ENCODE measurements at places on chromosomes 2 and 18.
A peak's percentile ranks its signal among the peaks of the same experiment; 100 is the strongest.

DNA sequence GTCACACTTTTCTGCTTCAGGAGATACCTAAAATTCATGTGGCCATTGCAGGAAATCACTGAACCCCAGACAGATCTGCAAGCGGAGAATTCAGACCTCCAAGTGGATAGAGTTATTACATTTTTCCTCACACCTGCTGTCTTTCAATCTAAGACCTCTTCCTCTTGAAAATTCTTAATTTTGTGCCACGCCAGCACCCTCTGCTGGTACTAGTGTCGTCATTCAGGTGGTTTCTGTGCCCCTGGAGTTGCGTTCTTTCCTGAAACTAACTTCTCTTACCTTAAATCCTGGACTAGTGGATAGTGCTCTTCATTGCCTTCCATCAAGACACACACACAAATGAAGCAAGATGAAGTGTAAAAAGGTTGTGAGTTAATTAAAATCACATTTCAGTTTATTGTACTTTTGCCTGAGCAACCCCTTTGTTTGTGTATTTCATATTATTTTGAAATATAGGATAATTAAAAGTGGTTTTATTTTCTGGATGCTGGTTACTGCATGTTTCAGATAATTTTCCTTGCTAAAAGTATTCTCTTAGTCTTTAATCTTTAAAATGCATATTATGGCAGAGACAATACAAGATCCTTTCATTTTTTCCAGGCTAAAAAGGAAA is 1.6 kb upstream of the DNER start:
- peak; percentile 53 for DNase-seq

GRCh38 chr2:9306911-9307310 is 100.3 kb downstream of the ASAP2 start:
- no peak for DNase-seq

- no peak for DNase-seq
Observed at GRCh38 chr2:38620282-38620977, 17.7 kb upstream of the HNRNPLL start.

GRCh38 chr2:151289972-151290866 is 751 bp upstream of the NMI start:
- DNase-seq, result no peak

- DNase-seq, result no peak
Observed at GRCh38 chr2:108586631-108587030, 52.4 kb downstream of the LIMS1 start.

GRCh38 chr2:74851191-74851566 is 17.3 kb downstream of the HK2 start:
- DNase-seq, result peak; percentile 72

DNA sequence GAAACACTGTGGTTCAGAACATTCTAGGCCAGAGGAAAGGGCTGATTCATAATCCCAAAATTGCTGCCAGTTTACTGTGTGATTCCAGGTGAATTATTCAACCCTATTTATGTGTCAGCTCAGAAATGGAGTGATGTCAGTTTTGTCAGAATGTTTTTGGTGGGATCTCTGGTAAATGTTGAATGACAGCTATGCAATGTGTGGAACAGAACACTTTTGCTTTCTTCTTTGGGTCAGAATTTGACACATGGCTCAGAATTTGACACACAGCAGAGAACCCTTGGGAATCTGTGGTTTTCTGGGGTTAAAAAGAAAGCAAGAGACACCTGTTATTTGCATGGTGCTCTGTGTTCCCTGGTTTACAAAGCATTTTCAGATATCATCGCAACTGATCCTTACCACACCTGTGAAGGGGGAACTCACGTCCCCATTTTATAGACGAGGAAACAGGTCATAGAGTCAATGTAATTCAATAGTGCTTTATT is 1.6 kb upstream of the MTA3 start:
- no peak for DNase-seq

DNA sequence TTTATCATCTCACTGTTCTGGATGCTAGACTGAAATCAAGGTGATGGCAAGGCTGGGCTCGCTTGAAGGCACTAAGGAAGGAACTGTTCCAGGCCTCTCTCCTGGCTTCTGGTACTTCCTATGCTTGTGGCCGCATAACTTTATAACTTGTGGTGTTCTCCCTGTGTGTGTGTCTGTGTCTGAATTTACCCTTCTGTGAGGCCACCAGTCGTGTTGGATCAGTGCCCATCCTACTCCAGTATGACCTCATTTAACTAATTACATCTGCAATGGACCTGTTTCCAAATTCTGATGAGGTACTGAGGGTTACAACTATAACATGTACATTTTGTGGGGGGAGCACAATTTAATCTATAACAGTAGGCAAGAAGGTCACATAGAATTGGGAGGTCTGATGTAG is 41.6 kb downstream of the LYPD6B start:
- DNase-seq, result no peak

GRCh38 chr2:88530081-88530480 is 77.6 kb upstream of the FOXI3 start:
- DNase-seq, result no peak

GRCh38 chr18:26540043-26540628 is 8.2 kb downstream of the KCTD1 start:
- no peak for DNase-seq

DNA sequence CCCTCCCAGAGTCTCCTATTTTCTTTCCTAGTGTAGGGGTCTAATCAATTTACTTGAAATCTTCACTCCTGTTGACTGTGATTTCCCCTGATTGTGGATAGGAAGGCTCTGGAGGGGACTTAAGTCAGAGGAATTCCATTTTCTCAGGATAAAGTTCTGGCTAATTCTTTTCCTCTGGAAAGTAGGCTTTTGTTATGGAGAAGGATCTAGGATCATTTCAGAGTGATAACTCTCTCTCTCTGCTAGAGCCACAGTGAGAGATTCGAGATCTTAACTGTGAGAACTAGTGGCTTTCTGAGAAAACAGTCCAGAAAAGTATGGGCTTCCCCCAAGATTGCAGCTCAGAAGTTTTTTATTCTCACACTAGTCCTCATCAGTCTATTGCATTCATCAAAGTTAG is 163.9 kb upstream of the TFPI start:
- DNase-seq, result no peak

GRCh38 chr2:126343136-126343535 is 312.8 kb upstream of the GYPC start:
- DNase-seq, result no peak

DNA sequence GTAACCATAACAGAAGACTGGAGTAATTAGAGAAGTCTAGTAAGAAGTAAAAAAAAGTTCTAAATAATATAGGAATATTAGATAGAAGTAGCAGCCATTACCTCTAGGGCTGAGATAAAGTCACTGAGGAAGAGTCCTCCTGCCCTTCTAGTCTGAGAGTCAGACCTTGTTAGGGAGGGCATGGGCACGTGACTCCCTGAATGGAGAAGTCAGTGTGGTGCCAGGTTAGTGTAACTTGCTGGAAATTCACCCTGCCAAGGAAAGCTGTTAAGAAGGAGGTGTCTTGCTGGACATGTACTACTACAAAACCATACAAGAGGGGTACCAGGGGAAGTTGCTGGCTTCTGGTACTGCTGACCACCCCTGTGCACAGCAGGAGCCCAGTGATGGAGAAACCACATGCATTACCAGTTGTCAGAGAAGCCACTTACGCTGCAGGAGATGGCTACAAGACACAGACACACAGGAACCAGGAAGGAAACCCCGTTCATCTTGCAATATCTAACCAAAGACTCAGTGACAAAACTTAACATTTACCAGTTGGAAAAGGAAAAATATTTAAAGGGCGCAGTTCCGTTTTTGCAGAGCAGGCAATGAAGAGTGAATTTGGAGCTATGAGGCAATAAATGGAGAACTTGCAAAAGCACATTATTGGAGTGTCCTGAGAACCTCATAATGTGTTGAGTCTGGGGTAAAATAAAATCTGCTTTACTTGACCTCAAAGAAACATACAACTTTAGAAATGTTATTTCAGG is 77.2 kb upstream of the TLK1 start:
- no peak for DNase-seq

DNA sequence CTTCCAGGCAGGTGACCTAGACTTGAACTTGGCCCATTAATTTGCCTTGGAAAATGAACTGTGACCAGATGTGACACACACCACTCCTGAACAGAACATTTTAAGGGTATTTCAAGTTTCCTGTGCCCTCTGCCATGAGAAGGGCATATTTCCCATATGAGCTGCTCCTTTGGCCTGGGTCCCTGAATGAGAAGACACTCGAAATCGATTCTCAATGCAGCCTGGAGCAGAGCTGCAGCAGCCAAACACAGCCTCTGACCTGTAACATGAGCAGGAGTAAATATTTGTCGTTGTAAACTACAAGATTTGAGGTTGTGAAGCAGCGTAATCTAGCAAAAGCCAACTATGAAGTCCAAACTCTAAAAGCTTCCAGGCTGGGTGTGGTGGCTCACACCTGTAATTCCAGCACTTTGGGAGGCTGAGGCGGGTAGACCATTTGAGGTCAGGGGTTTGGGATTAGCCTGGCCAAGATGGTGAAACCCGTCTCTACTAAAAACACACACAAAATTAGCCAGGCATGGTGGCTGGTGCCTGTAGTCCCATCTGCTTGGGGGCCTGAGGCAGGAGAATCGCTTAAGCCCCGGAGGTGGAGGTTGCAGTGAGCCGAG is 30.1 kb upstream of the SOS1 start:
- no peak for DNase-seq

GRCh38 chr2:49004036-49004626 is 150.2 kb downstream of the FSHR start:
- no peak for DNase-seq

GRCh38 chr2:159444754-159445153 is 158.3 kb upstream of the WDSUB1 start:
- no peak for DNase-seq

DNA sequence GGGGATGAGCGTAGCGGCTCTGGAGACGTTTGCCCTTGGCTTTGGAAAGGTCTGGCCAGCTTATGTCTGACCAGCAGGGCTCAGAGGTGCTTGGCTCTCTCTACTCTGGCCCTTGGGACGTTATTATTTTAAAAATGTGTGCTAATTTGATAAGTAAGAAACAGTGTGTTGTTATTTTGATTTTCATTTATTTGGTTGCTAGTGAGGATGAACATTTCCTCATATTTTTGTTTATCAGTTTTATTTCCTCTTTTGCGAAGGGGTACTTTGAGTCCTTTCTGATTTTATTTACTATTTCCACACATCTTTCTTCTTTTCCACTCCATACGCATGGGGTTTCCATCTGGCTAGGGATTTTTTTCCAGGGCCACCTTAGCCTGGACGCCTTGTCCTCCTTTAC is 11.4 kb downstream of the CXCR4 start:
- DNase-seq, result no peak

DNA sequence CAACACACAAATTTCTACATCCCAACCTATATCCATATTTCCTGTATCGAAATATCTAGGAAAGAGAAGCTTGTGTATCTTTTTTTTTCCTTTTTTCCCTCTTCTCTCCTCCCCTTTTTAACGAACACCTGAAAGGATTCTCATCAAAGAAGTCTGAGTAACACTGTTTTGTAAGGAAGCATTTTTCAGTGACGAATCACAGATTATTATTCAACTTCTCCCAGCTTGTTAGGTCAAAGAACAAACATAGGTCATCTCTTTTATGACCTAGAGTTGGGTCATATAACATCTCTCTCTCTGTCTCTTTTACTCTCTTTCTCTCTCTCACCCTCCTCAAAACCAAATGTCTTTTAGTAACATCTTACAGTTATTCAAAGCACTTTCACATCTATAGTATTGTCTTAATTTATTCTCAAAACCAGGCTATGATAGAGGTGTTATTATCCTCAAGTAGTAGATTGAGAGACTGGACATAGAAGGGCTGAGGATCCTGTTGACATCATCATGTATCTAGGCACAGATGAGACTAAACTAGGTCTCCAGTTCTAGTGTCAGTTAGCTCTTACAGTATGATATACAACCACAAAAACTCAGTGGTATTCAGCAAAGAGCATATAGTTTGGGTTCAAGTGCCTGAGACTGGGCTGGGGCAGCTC is 80.1 kb upstream of the SPOPL start:
- peak; percentile 46 for DNase-seq

GRCh38 chr2:128803222-128803621 is 484.6 kb upstream of the HS6ST1 start:
- DNase-seq, result no peak

DNA sequence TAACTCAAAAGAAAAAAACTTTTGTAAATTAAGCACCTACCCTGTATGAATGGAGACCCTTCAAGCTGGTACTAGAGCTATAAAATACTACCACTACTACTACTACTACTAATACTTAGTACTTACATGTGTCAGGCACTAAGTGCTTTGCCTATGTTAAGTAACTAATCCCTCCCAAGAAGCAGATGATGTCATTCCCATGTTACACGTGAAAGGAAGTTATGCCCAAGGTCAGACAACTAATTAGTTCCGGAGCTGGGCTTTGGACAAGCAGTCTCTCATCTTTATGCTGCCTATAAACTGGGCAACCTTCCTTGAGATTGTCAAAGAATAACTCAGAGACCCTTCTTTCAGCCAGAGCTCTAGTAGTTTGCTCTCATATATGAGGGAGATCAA is 13.9 kb upstream of the ATP6V1B1 start:
- DNase-seq, result no peak

- no peak for DNase-seq
Observed at GRCh38 chr18:22033085-22033484, 136.3 kb upstream of the GATA6 start.

GRCh38 chr2:166104773-166105172 is 23.0 kb downstream of the SCN1A start:
- no peak for DNase-seq

- DNase-seq, result no peak
Observed at GRCh38 chr2:148848146-148848545, 26.9 kb upstream of the KIF5C start.

GRCh38 chr2:153071090-153071489 is 352.7 kb downstream of the ARL6IP6 start:
- no peak for DNase-seq

GRCh38 chr2:134365356-134365755 is 111.5 kb downstream of the MGAT5 start:
- peak; percentile 86 for DNase-seq

DNA sequence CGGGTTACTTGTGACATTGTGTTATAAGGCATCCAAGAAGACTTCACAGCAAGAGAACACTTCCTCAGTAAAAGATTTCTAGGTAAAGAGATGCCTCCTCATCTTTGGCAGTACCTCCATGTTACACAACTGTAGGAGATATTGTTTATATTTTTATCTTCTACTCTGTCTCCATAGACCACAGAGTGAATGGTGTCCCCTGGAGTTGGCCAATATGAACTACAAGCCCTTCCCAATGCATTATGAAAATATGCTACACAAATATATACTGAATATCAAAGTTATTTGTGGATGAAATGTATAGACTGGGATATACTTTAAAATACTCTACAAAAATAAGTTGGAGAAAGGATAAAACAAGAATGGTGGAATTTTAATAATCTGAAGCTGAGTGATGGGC is 46.7 kb downstream of the MBOAT2 start:
- DNase-seq, result no peak

GRCh38 chr2:10312437-10312957 is 9.8 kb downstream of the HPCAL1 start:
- DNase-seq, result no peak

DNA sequence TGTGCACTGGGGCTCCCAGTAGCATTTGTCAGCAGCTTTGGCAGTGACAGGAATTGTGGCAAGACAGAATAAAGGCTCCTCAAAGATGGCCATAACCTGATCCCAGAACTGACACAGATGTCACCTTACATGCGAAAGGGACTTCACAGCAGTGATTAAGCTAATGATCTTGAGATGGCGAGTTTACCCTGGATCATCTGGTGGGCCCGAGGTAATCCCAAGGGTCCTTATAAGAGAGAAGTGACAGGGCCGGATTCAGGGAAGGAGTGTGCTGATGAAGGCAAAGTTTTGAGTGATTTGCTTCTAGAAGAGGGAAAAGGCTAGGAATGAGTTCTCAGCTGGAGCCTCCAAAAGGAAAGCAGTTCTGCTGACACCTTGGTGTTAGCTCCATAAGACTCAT is 333.9 kb downstream of the LPIN1 start:
- no peak for DNase-seq

- DNase-seq, result no peak
Observed at GRCh38 chr18:74348581-74348980, 32.9 kb downstream of the C18orf63 start.
